ENCODE measurements at places on chromosomes 16 and 17. TPM values are rescaled to one million over a fixed set of nuclear protein-coding genes. Genes with fewer than 3 reads are reported as not detected.

DNA sequence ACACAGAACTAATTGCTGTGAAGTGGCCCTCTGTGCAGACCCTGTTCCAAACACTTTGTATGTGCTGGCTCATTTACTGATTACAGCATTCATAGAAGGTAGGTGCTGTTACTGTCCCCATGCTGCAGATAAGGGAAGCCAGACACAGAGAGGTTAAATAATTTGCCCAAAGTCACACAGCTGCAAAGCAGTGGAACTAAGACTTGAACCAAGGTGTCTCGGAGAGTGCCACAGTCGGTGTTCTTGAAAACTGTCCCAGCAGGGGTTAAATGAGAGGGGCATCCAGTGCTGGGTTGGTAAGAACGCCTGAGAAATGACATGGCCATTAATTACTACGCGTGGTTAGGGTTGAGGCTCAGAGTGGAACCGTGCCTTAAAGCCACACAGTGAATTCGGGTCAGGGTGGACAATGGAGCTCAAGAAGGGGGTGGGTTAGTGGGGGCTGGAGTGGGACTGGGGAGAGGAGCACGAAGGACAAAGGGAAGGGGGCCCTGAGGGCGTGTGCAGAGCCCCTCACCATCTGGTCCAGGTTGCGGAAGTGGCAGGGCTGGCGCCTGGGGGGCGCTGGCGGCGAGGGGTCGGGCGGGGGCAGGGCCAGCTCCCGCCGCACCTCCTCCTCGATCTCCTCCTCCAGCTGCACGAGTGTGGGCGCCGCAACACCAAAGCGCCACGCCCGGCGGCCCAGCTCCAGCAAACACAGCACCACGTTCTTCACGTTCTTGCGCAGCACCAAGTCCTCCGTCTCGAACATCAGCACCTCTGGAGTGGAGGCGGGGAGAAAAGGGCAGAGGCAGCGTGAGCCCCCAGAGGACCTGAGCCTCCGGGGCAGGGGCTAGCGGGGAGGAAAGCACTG is 3.3 kb downstream of the GAS2L2 start:
- no peak for DNase-seq

Gene RNF166
- 20.5 TPM for total RNA-seq

GRCh38 chr16:51383909-51384308 is 232.8 kb upstream of the SALL1 start:
- DNase-seq, result no peak

Gene PYDC1
- total RNA-seq, result not detected

Gene LPO
- not detected for total RNA-seq

Gene TPSD1
- total RNA-seq, result not detected

GRCh38 chr17:44636562-44636961 is 19.7 kb upstream of the MEIOC start:
- peak; percentile 45 for DNase-seq
